NCI-H524 (cell line): ENCODE measurements at places on chromosomes 1 and 21.

GRCh38 chr1:46150085-46150484 lies 17.7 kb upstream of the PIK3R3 start:
- DNase-seq: no peak

GRCh38 chr1:206735553-206736031 lies 35.0 kb upstream of the IL19 start:
- peak; percentile 8 for DNase-seq

DNA sequence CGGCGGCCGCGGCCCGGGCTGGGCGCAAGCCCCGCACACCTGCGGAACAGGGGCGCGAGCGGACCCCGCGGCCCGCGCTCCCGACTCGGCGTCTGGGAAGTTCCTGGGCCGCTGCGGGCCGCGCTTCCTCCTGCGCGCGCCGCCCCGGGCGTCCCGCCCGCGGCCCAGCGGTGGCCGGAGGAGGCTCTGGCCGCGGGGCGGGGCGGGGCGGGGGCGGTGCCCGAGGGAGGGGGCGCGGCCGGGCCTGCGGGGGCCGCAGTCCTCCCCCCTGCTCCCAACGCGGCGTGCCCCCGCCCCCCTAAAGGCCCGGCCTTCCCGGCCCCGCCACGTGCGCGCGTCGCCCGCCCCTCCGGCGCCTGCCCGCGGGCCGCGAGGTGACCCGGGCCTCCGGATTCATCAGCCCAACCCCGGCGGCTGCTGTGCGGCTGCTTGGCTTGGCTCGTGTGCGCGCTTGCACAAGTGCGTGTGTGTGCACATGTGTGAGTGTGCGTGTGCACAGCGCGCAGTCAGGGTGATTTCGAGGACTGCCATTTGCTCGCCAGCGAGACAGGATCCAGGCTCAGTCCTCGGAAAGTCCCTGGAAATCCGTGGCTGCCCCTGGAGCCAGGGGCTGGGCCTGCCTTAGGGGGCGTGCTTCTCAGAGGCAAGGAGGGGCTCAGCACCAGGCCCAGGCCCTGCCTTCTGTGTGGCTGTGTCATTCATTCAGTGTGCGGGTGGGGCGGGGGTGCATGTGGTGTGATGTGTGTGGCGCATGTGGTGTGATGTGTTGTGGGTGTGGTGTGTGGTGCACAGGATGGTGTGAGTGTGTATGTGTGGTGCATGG lies at the start of gene C2CD2:
C2CD2 (minus strand) TSS at position 188 of the 823 bp plus-strand sequence. CDS start 370 bp downstream, outside the sequence.
- DNase-seq: no peak

DNA sequence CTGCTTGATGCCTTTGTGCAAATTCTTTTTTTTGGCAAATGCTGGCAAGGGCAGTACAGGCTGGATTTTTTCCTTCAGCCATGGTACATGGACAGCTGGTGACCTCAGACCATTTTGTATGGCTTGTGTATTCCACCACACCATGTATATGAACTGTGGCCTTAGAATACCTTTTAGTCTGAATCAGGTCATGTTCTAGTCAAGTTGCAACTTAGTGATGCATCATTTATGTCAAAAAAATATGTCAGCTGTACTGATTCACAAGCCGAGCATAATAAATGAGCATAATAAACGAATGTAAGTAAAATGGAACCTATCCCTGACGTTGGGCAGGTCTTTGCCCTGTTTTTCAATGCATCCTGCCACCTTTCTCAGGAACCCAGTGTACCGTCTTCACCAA lies 219.7 kb upstream of the RUNX1 start:
- no peak for DNase-seq

GRCh38 chr1:230326971-230327891 lies 98.9 kb downstream of the PGBD5 start:
- DNase-seq: no peak

- peak; percentile 57 for DNase-seq
Observed at GRCh38 chr1:41917835-41918449, 780 bp downstream of the HIVEP3 start.

DNA sequence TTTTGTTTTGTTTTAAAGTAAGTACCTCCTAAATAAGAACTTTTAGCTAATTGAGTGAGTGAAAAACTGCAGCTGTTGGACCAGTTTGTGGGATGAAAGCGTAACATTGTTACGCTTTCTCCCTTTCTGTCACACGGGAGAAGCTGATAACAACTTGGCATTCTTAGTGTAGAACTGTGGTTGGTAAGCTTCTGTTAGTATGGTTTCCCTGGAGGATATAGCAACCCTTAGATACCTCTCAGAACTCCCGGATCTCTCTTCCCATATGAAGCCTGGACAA lies 98.2 kb downstream of the CACHD1 start:
- no peak for DNase-seq

- no peak for DNase-seq
Observed at GRCh38 chr1:192376374-192376773, 59.6 kb downstream of the RGS21 start.

DNA sequence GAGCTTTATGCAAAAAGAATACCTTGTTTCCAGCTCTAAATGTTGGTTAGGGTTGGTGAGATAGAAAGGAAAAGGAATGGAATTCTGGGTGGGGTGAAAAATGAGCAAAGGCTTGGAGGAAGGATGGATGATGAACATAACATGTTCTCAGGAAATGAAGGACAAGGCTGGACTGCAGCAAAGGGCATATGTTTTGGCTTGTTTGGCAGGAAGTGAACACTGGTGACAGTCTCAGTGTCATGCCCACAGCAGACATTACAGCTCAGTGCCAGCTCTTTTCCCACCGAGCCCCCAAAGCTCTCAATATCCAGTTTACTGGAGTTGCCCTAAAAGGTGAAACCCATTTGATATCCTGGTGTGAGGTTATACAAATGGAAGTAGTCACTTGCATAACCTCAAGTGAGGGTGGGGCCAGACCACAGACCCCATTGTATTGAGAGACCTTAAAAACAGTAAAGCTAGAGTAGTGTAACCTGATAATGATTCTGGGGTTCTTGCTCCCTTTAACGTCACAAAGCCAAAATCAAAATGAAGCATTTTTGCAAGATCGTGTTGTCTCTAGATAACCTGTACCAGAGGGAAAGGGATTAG lies 270.6 kb downstream of the NFIA start:
- DNase-seq: no peak

GRCh38 chr1:36829066-36829465 lies 205.2 kb downstream of the GRIK3 start:
- peak; percentile 19 for DNase-seq

- DNase-seq: no peak
Observed at GRCh38 chr1:207034208-207034607, 1.7 kb upstream of the C1orf116 start.

DNA sequence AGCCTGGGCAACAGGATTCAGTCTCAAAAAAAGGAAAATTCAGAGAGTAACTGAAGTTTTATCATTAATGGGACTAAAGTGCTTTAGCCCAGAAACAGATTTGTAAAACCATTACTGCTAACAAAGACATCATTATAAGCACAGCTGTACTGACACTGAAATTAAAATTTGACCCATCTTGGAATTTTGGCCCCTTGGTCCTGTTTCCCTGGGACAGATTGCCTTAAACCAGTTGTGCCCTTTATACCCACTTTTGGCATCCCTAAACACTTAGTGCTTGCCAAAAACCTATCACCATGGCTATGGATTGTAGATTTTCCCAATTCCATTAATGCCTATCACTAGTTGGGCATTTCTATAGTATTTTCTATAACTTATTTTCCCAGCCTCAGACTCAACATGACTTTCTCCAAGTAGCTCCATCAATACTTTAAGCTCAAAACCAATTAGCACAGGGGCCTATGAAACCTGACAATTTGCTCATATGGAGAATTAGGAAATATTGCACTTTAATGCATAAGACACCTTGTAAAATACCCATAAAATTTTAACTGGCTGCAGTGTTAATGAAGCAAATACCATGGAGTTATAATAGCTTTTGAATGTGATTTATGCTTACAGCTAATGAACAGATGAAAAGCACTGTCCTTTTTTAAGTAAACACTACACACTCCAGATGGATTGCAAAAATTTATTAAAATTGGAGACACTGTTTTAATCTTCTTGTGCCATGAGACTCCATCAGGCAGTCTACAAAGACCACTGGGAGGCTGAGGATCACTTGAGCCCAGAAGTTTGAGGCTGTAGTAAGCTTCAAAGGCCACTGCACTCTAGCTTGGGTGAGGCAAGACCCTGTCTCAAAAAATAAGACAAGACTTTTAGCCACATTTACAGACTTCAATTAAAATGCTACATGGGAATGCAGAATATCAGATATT lies 4.3 kb downstream of the GAS5 start:
- DNase-seq: no peak

DNA sequence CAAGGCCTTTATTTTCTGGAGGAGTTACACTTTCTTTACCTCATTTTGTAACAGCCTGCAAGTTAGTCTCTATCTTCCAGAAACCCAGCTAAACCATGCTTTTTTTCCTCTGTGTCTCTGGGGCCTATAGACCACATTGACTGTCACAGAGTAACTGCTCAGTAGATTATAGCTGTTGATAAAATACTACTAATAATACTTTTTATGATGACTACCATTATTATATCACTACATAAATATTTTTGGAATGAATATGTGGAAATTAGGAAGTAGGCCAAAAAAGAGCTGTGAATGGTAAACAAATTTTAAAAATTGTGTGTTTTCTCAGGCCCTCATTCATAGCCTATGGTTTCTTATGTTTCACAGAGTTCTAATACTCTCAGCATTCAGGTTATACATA lies 233.1 kb upstream of the USP24 start:
- no peak for DNase-seq

DNA sequence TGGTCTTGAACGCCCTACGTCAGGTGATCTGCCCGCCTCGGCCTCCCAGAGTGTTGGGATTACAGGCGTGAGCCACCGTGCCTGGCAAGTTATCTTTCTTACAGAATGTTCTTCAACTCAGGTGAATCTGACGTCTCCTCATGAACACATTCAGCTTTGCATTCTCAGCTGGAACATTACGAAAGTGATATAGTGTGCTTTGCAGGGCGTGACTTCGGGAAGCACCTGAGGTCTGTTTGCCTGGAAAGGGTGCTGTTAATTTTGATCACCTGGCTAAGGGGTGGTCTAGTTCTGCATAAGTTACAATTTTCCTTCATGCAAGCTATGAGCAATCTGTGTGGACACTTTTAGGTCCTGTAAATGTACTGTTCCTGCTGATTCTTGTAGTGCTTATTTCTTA lies 16.3 kb upstream of the CLIC4 start:
- no peak for DNase-seq

- no peak for DNase-seq
Observed at GRCh38 chr1:93800856-93801255, 78.2 kb downstream of the DNTTIP2 start.

GRCh38 chr1:94302497-94302896 lies 65.1 kb upstream of the ARHGAP29 start:
- DNase-seq: no peak

- no peak for DNase-seq
Observed at GRCh38 chr1:246166841-246167240, 340.2 kb downstream of the SMYD3 start.

DNA sequence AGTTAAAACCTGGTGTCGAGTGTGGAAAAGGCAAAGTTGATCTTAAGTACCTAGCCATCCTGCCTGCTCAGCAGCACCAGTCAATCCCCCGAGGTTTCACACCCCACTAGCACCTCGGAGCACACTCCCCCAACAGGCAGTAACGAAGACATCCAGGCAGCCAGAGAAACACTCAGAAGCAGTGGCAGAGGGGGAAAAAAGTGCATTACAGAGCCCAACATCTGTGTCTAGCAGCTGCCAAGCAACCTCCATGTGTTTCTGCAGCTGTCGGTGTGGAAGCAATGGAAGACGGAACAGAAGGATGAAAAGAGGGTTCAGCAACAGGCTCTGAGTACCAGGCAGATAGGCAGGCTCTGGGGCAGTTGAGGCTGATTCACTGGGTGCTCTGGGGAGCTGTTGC lies 73.4 kb upstream of the PROX1 start:
- DNase-seq: peak; percentile 87

DNA sequence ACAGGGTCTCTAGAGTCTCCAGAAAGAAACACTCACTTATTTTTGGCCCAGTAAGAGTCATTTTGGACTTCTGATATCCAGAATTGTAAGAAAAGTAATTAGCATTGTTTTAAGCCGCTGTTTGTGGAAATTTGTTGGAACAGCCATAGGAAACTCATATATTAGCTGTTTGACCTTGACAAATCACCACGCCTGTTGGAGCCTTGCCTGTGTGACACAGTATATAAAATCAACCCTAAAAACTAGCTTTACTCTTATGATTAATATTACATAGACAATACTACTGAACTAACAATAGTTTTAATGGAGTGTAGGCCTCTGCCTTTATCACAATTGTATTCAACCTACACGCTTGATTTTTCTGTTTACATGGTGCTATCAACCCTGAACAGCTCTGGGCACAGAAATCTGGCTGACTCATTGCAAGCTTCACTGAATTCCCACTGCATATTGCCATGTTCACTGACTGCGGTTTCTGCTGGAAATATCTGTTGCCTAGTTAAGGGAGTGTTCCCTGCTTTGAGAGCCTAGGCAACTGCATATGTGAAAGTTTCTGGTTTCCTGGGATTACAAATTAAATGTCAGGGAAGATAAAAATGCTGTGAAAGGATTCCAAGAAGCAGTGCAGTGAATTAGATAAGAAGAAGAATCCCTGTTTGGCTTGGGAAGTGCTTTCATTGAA lies 419.5 kb upstream of the DEPDC1 start:
- DNase-seq: no peak

GRCh38 chr1:213999732-214000131 lies 12.0 kb downstream of the PROX1 start:
- DNase-seq: no peak

- DNase-seq: no peak
Observed at GRCh38 chr1:77060000-77060399, 159.2 kb downstream of the PIGK start.

GRCh38 chr1:116990612-116991151 lies 10.9 kb upstream of the CD101 start:
- DNase-seq: no peak

DNA sequence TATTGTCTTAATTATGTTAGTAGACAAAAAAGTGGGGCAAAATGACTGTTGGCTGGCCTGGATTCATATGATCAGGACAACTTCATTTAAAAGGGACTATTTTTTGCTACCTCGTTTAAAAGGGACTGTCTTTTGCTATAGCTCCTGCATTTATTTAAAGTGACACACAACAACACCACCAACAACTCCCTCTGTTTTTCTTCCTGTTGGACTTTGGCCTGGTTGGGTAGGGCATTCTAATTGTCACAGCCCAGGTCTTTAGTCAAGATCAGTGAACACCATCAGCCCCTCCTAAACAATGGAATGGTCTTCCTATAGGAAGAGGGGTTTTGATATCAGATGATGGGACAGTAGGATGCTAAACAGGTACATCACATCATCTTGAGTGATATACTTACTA lies 241.8 kb downstream of the GPR52 start:
- DNase-seq: no peak
